AG10803 (cell line): ENCODE measurements at places on chromosomes 2 and 18.
A peak's percentile ranks its signal among the peaks of the same experiment; 100 is the strongest.

DNA sequence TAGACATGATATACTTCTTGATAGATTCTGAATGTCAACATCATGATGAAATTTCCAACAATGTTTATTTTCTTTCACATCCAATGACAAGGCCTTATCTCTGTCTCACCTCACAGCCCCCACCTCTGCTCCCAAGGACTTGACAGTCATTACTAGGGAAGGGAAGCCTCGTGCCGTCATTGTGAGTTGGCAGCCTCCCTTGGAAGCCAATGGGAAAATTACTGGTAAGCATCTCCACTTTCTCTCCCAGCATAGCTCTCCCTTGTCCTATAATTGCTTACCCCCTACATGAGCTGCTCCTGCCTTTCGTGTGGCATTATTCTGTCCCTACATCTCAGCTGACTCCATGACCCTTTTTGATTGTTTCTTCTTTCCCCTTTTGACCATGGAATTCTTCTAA lies 821.8 kb downstream of the MBD2 start:
- no peak for DNase-seq

GRCh38 chr2:206084870-206085741 lies 868 bp downstream of the INO80D start:
- DNase-seq = peak; percentile 28

DNA sequence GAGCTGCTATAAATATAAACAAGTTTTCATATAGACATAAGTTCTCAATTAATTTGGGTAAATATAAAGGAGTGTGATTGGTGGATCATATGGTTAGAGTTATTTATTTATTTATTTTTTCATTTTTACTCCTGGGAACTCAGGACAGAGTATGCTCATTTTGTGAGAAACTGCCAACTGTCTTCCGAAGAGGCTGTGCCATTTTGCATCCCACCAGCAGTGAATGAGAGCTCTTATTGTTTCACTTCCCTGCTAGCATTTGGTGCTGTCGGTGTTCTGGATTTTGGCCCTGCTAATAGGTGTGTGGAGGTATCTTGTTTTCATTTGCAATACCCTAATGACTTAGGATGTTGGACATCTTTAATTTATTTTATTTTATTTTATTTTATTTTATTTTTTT lies 50.4 kb upstream of the XPO1 start:
- no peak for DNase-seq

DNA sequence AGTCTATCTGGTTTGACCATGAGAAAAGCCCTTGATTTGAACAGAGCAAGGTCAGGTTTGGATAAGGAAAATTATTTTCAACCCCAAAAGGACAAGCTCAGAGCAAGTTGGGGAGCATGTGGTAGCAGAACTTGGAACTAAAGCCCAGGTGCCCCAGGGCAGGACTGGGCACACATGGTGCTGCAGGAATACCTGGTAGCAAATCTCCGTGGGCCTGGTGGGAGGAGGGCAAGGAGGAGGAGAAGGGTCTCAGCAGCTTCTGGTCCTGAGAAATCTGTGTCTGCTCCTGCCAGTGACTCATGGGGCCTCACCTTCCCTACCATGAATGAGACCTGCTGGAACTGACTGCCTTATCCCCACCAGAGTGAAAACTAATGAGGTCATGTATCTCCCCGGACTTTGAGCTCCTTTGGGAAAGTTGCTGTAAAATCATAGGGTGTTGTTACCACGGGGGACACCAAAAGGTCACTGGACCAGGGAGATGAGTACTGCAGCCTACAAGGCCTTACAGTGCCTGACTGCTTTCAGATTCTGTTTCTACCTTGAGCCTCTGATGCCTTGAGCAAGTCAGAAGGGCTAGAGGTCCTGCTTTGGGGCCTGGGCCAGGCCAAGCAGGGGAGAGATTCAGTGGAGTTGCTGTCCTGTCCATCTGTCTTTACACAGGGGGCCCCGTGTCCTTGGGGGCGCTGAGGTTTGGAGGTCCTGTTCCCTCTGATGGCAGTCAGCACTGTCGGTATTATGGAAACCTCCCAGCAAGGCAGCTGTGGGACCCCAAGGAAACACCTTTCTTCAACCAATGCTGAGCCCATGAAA lies 304.0 kb downstream of the MYCN start:
- no peak for DNase-seq

- no peak for DNase-seq
Observed at GRCh38 chr2:231207734-231208133, 9.3 kb downstream of the ARMC9 start.

- DNase-seq = no peak
Observed at GRCh38 chr2:117941693-117942092, 72.2 kb downstream of the CCDC93 start.

DNA sequence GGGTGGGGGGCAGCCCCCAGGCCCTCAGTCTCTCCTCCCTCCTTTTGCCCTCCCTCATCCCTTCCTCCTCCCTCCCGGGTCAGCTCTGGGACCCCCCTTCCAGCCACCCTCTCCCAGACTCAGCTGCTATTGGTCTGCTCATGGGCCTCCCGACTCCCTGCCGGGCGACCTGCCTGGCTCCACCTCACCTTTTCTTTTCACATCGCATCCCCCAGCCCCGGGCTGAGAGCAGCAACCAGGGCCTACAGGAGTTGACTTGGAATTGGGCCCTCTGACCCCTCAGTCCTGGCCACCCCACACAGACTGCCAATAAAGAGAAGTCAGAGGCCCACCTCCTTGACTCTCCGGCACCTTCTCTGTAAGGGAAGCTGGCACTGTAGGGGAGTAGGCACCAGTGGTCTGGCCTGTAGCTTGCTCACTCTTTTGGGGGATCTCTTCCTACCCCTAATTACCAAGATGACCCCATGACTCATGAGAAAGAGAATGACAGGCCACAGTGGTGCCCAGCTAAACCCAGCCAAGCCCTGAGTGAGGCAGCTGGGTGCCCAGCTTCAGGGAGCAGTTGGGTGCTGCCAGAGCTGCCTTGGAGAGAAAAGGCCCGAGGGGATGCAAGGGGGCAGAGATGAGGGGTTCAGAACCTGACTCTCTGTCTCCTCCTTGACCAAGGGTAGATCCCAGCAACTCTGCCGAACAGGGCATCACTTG lies 2.0 kb upstream of the ECEL1 start:
- DNase-seq = no peak

- DNase-seq = no peak
Observed at GRCh38 chr2:241686324-241686649, 328 bp downstream of the DTYMK start.
